NCI-H526 treated with DMSO at 0.1 percent for 48 hours (cell line): ENCODE measurements at places on chromosomes 16 and 17.

DNA sequence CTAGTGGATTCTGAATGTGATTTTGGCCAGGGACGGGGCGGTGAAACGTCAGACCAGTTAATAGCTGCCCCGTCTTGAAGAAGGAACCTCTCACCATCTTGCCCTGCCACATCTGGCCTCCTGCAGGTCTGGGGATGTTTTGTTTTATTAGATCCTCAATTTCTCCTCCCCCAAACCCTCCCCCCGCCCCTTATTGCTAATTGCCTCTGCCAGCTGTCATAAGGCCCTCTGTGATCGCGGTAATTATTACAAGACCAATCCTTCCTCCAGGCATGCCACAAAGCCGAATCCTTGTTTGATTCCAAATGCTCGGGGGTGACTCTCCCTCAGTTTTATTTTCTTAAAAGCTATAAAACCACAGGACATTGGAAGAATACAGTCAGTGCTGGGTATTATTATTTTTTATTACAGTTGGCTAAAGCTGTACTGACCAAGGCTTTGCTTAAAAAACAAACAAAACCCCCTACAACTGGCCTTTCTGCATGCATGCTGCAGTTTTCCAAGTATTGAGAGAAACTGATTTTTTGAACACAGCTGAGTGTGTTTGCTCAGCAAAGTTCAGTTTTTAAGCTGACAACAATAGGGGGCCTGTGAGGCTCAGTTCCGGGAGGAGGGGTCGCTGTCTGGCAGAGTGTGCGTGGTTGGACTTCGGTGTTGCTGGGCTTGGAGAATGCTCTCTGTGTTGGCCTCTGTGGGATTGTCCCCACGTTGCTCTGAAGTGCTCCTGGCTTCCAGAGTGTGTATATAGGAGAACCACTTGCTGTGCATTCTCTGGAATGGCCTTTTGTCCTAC lies 1.7 kb downstream of the KSR1 start:
- peak; percentile 25 for DNase-seq

DNA sequence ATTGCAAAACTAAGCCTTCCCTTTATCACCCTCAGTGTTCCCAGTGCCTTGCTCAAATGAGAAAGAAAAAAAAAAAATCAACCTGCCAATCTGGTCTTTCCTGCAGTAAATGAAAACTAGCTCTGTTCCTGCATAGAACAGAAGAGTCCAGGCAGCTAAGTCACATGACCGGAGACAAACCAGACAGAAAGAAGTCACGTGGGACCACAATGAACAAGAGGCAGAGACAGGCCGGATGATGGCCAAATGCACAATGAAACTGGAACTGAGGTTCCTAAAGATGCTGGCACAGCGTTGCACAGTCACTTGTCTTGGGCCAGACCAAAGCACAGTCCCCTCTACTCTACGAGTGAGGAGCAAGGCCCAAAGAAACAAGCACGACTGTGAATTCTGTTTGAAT lies 172.5 kb downstream of the GRIN2A start:
- no peak for DNase-seq

DNA sequence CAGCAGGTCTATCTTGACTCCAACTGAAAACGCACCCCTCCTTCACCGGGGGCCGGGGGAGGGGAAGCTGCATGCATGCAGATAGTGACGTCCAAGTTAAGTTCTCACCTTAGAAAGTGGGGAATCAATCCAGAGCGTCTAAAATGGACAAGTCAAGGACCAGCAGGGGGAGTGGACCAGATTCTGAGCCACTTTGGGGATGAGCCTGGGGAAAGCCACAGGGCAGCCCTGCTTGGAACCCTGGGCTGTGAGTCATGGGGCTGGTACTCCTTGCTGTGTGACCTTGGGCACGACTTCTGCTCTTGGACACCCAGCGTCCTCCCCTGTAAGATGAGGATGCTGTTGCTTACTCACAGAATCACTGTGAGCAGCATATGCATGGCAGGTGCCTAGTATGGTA lies 9.1 kb downstream of the TNFRSF13B start:
- no peak for DNase-seq

DNA sequence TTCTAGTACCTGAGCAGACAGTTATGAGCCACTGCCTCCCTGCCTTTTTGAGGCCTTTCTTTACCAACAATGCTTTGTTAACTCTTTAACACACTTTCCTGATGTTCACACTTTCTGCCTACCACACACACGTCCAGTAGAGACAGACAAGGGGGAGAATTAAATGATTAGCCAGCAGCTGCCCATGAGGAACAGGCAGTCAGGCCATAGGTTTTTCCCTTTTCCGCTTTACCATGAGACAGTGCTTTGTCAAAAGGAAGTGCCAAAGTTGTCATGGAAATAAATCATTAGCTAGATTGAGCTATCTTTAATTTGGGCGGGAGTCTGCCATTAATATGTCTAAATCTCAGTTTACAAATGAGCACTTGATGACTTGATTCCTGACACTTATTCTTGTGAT lies 102.1 kb downstream of the PITPNC1 start:
- DNase-seq = no peak

DNA sequence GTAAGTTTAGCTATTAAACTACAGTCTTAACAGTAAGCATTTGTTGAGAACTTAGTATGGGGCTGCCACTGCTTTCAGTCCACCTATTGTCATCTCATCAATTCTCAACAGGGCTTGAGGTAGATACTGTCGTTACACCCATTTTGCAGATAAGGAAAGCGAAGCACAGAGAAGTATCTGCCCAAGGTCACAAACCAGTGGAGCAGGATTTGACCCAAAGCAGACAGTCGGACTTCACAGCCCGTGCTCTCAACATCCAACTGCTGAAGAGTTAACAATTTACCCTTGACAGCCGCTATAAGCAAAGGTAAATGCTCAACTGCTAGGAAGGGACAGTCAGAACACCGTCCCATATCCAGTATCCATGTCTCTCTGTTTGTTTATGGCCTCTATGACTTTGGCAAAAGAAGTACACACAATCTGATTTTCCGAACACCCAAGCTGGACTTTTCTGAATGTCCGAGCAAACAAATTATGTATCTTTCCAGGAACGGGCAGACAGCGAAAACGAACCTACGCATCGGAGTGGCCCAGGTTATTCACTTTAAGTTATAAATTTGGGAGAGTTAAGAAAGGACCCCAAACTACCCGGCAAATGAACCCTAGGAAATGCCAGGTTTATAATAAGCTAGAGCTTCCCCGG lies 1.2 kb downstream of the SIAH1 start:
- DNase-seq = peak; percentile 16

GRCh38 chr17:8073627-8074484 lies 13.7 kb downstream of the ALOX12B start:
- peak; percentile 35 for DNase-seq
